Mucosa of descending colon (tissue), 3 donors: ENCODE measurements at places on chromosomes 2 and 18. TPM values are rescaled to one million over a fixed set of nuclear protein-coding genes. Genes with fewer than 3 reads are reported as not detected.

Gene GREB1
- total RNA-seq: 2.5 TPM

Gene TMEFF2
- total RNA-seq: 1.0 TPM

Gene NEB
- total RNA-seq: 0.54 TPM

Gene CXCR2
- not detected for total RNA-seq

Gene TXNDC2
- 0.28 TPM for total RNA-seq

Gene IL37
- total RNA-seq: 0.82 TPM

Gene SCN1A
- total RNA-seq: not detected

Gene CRYBA2
- total RNA-seq: 5.0 TPM

Gene SPDYA
- 1.1 TPM for total RNA-seq

Gene ECEL1
- total RNA-seq: 0.24 TPM

Gene FAM110C
- 33.6 TPM for total RNA-seq

Gene SIGLEC15
- not detected for total RNA-seq

Gene SLC11A1
- 5.3 TPM for total RNA-seq

Gene BOLL
- 0.14 TPM for total RNA-seq

Gene GATA6
- total RNA-seq: 58.8 TPM

Gene RGPD4
- not detected for total RNA-seq

Gene BABAM2
- total RNA-seq: 42.4 TPM

Gene RAX
- total RNA-seq: not detected

Gene DNER
- total RNA-seq: 0.99 TPM

Gene TANK
- 77.6 TPM for total RNA-seq

Gene DAW1
- total RNA-seq: not detected

Gene LRRTM1
- total RNA-seq: 0.17 TPM

Gene PDE11A
- 3.2 TPM for total RNA-seq

Gene DNAJC5G
- total RNA-seq: 0.47 TPM

Gene TNFRSF11A
- 87.3 TPM for total RNA-seq

Gene CRYGC
- total RNA-seq: not detected

Gene GNLY
- 3.0 TPM for total RNA-seq

Gene COL4A3
- 0.16 TPM for total RNA-seq

Gene MZT2A
- total RNA-seq: 60.4 TPM

Gene STON1
- total RNA-seq: 118 TPM

Gene CCDC121
- 4.0 TPM for total RNA-seq

Gene TUBA3E
- total RNA-seq: not detected

Gene ALK
- total RNA-seq: 2.4 TPM

Gene REEP1
- total RNA-seq: 50.3 TPM

Gene AMMECR1L
- total RNA-seq: 13.1 TPM
